ENCODE measurements at places on chromosomes 16 and 17.

GRCh38 chr16:3654249-3654991 is at the start of gene DNASE1:
Gene DNASE1, plus strand, starts transcription at chr16:3654691. Its CDS starts 683 bp downstream, at chr16:3655374.
- DNase-seq: peak; percentile 54

DNA sequence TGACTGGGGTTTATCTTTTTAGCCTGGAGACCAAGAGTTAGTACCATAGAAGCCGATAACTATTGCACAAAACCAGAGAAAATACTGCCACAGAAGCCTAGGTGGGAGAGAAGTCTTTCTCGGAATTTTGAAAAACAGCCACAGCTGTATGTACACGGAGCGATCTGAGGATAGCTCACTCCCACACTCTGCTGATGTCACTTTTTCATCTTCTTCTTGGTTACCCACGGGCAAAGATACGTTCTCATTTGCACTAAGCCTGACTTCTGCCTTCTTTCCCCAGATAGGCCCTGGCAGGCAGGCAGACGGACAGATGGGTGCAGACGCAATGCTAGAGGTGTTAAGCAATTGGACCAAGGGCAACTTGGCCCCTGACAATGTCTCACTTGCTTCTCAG is 9.1 kb upstream of the CBX4 start:
- no peak for DNase-seq

DNA sequence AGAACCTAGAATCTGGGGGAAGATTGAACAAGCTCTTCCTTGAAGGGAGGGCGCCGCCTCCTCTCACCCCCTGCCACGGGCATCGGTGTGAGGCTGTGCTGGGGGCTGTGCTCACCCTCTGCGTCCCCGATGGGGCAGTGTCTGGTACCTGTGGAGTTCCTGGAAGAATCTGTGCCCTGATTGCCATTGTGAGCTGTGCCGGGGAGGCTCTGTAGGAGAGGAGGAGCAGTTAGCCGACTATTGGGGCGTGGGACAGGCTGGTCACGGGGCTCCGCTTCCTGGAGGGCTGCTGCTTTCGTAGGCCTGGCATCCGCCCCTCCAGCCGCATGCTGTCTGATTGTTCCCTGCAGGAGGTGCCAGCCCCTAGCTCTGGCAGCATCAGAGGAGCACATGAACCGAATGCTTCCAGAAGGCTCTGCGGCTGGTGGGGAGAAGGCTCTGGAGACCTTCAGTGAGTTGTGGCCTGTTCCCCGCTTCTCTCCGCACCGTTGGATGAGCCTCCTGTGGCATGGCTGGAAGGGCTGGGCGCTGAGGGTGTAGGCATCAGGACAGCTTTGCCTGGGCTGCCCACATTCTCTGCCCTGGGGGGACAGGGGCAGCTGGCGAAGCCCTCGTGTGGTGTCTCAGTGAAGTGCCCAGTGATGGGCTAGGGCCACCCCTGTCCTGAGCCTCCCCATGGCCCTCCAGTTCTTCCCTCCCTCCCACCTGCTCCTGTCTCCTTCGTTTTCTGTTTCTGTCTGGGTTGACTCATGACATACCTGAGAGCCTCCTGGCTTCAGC is 86.9 kb downstream of the SEC14L1 start:
- DNase-seq: no peak

DNA sequence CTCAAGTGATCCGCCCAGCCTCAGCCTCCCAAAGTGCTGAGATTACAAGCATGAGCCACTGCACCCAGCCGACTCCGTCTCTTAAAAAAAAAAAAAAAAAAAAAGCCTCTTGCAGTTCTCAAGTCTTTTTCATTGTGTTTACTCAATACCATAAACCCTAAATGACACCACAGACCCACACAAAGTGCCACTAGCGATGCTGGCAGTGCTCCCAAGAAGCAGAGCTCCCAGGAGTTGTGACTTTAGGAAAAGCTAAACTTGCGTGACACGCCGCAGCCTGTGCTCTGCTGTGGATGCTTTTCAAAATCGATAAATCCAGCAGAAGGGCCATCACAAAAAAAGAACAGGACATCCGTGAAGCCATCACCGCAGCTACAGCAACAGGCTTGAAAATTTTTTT is 114.7 kb downstream of the ANKRD11 start:
- DNase-seq: no peak

DNA sequence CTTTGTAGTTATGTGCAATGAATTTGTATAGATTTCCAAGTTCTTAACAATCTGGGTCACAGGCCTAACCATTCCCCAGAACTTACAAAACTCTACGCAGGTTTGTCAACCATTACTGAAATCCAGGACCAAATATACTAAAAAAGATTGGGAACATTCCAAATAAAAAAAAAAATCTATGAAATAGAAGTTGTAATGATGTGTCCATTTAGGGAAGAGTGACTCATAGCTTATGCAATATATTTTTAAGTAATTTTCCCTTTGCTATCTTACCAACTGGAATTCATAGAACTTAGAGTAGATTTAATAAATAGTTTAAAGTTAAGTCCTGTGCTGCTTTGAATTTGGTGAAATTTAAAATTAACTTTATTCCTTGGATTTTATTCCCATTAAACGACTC is 393.2 kb downstream of the PMP22 start:
- DNase-seq: no peak

- DNase-seq: no peak
These were observed 15.7 kb upstream of the DHX8 start for GRCh38 chr17:43467981-43468581.

DNA sequence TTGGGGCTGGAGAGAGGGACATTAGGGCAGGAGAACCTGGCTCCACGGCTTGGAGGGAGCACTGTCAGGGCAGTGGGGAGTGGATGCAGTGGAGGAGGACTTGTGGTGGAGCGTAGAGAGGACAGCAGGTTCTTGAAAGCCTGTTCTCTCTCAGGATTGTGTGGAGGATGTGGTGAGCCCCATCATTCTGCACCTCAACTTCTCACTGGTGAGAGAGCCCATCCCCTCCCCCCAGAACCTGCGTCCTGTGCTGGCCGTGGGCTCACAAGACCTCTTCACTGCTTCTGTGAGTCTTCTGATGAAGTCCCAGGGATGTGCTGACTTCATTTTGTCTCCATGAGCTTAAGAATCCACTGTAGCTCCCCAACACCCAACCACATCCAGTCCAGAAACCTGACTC is 13.5 kb downstream of the COX6A2 start:
- no peak for DNase-seq

GRCh38 chr17:1005361-1005946 is 8.5 kb downstream of the TIMM22 start:
- no peak for DNase-seq

DNA sequence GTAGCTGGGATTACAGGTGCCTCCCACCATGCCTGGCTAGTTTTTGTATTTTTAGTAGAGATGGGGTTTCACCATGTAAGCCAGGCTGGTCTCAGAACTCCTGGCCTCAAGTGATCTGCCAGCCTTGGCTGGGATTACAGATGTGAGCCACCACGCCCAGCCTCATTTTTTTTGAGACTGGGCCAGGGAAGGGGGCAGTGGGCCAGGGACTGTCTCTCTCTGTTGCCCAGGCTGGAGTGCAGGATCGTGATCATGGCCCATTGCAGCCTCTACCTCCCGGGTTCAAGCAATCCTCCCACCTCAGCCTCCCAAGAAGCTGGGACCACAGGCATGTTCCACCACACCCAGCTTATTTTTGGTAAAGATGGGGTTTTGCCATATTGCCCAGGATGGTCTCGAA is 16.0 kb downstream of the RSL1D1 start:
- DNase-seq: no peak

DNA sequence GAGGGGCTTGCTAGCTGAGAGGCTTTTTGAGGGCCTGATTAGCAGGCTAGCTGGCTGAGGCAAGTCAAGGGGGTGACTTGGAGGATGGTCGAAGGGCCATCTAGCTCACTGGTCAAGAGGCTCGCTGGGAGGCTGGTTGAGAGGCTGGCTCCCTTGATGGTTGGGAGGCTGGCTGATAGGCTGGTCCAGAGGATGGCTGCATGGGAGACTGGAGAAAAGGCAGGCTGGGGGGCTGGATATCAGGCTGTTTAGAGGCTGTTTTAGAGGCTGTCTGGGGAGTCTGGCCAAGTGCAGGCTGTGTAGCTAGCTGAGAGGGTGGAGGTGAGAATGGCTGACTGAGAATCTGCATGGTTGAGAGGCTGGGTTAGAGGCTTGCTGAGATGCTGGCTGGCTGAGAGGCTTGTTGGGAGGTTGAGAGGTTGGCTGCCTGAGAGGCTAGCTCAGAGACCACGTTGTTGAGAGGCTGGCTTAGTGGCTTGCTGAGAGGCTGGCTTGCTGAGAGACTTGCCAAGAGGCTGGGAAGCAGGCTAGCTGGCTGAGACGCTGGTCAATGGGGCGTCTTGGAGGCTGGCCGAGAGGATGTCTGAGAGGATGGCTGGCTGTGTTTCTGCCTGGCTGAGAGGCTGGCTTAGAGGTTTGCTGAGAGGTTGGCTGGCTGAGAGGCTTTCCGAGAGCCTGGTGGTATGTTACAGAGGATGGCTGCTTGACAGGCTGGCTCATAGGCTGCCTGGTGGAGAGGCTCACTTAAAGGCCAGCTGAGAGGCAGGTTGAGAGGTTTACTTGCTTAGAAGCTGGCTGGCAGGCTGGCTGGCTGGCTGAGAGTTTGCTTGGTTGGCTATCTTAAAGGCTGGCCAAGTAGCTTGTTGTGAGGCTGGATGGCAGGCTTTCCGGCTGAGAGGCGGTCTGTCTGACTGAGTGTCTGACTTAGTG is 36.6 kb upstream of the ACSM2B start:
- no peak for DNase-seq

GRCh38 chr16:3718019-3718391 is 681 bp upstream of the TRAP1 start:
- DNase-seq: no peak

DNA sequence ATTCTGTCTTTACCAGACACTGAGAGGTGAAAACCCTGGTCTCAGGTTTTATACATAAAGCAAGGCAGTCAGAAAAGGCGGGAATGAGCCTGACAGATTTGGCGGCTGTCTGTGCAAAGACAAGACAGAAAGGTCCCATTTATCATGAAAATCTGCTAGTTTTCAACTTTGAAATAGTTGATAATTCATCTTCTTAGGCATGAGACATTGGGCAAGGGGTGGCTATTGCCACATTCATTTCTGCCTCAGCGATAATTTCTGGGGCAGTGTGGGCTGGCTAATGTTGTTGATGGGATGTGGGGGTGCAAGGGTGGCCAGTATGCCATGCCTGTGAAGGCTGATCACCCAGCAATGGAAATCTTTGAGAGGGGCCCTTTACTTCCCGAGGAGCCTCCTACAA is 173.8 kb upstream of the RPH3AL start:
- no peak for DNase-seq

GRCh38 chr17:20066253-20066652 is 57.1 kb downstream of the SPECC1 start:
- no peak for DNase-seq

- no peak for DNase-seq
These were observed 166.9 kb downstream of the SEC14L1 start for GRCh38 chr17:77307479-77308198.

DNA sequence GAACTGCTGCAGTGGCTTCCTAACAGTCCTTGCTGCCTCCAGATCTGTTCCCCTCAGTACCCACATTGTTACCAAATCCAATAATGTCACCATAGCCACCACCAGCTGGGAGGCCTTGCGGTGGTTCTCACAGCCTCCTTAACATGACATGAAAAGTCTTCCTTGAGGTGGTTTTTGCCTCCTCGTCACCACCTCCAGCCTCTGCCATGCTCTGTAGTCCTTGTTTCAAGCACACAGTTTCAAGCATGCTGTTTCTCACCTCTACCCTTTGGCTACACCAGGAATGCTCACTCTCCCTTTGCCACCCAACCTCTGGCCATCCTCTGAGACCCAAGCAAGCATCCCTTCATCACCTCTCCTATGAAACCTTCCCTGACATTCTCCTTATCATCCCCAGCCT is 47.2 kb downstream of the DNAH9 start:
- no peak for DNase-seq

- DNase-seq: no peak
These were observed 14.4 kb downstream of the SYT17 start for GRCh38 chr16:19182481-19182880.

GRCh38 chr17:146546-146945 is 9.2 kb downstream of the SCGB1C2 start:
- DNase-seq: no peak

DNA sequence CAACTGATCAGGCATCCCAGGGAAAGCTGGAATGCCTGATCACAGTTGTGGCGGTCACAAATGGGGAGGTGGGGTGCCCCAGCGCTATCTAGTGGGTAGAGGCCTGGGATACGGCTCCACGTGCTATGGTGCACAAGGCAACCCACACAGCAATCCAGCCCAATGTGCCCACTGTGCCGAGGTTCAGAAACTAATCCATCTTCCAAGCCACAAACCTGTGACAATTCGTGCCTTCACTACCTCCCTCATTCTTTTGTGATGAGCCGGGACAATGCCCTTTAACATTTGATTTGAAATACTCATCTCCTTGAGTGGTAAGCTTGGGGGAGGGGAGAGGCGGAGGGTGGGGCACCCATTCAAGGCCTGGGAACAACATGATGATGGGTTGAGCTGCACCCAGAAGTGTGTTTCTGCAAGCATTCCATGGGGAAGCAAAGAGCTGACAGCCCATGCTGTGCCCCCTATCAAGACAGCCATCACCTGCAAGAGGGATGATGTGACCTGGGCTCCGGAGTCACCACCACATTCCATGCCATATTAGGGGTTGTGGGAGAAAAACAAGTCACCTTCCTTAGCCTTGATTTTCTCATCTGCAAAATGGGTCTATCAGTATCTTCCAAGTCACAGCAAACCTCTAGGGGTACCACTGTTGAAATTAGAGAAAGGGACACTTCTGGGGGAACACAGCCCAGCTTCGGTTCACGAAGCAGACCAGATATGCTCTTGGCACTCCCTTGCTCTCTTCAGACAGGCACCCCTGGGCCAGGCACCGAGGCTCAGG is 3.7 kb downstream of the ELOB start:
- DNase-seq: no peak

GRCh38 chr17:18184143-18185031 is 759 bp downstream of the ALKBH5 start:
- peak; percentile 58 for DNase-seq

DNA sequence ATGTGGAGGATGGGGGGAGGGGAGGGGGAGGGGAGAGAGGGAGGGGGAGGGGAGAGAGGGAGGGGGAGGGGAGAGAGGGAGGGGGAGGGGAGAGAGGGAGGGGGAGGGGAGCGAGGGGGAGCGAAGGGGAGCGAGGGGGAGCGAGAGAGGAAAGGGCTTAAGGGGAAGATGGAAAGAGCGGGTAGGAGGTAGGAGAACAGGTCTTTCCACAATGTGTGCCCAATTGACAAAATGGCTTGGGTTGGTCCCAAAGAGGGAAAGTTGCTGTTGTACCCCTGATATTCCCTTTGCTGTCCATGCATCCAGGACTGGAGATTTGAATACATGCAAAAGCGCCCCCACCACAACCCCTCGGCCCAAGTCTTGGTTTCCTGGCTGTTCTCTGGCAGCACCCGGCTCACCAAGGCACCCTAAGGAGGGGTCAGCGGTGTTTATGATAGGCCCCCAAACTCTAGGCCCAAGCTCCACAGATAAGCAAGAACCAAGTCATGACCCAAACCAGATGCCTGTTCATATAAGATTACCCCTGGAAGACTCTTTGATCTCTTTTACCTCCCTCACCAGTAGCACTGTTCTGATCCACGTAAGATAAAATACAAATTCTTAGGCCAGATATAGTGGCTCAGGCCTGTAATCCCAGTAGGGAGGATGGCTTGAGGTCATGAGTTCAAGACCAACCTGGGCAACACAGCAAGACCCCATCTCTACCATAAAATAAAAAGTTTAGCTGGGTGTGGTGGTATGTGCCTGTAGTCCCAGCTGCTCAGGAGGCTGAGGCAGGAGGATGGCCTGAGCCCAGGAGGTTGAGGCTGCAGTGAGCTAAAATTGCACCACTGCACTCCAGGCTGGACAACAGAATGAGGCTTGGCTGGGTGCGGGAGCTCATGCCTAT is 119.6 kb downstream of the ZFHX3 start:
- no peak for DNase-seq
